ENCODE measurements at places on chromosomes 1 and 21.

- no peak for DNase-seq
Observed at GRCh38 chr21:43805275-43805800, 16.0 kb downstream of the RRP1 start.

DNA sequence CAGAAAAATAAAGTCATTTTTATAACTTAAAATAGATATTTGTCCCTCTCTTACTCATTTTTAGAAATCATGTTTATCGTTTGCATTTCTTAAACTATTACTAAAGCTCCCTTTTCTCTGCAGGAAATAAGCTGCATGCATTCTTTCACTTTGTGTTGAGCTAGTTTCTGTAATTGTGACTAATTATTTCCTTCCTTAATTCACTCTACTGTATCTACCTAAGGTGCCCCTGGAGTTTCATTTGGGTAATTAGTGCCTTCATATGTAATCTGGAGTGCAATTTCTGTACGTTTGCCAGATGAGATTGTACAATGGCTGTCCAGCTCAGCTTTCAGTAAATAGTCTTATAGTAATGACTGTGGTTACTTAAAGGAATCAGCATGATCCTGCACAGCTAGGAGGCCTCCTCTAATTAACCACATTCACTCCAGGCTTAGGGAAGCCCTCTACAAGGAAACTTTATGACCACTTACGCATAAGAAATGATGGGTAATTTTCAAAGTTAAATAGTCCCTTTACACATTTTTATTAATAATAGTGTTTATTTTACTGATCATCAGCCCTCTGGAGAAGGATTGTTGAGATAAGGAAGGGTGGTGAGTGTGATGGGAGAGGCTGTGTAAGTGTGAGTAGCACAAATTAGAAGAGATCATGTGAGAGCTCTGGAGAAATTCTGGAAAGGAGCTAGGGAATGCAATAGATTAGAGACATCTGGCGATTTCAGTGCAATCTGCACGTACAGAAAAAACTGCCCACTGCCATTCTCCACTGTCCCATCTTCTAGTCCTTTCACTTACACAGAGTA lies 86.8 kb downstream of the LRRC8C start:
- DNase-seq: no peak

DNA sequence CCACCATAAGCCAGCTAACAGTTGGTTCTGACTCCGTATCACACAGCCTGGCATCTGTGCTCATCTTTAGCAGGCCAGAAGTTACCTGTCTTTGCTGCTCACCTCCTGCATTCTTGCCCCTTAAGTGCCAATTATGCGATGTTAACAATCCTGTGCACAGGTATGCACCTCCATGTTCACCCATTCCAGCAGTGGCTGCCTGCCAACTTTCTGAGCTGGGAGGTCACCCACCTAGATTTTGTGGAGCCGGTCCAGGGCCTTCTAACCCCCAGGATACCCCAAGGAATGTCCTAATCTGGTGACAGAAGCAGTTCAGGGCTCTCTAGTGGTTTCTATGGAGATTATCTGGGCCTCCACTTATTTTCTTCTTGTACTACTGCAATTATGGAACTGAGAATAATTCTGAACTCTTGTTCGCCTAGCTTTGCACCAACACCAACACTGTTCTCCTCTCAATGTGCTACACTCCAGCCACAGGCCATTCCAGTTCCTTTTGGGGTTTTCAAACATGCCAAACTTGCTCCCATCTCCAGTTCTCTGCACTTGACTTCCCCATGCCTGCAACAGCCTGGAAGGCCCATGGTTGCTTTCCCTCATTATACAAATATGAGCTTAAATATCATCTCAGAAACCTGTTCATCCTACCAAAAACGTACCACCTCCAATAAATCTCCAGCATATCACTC lies 9.0 kb downstream of the BCAR3 start:
- DNase-seq: no peak

- DNase-seq: no peak
Observed at GRCh38 chr1:228743405-228743804, 8.1 kb downstream of the RHOU start.

GRCh38 chr1:21663951-21664805 lies 5.0 kb downstream of the RAP1GAP start:
- DNase-seq: no peak

- DNase-seq: no peak
Observed at GRCh38 chr1:43522776-43523480, 7.8 kb upstream of the PTPRF start.

DNA sequence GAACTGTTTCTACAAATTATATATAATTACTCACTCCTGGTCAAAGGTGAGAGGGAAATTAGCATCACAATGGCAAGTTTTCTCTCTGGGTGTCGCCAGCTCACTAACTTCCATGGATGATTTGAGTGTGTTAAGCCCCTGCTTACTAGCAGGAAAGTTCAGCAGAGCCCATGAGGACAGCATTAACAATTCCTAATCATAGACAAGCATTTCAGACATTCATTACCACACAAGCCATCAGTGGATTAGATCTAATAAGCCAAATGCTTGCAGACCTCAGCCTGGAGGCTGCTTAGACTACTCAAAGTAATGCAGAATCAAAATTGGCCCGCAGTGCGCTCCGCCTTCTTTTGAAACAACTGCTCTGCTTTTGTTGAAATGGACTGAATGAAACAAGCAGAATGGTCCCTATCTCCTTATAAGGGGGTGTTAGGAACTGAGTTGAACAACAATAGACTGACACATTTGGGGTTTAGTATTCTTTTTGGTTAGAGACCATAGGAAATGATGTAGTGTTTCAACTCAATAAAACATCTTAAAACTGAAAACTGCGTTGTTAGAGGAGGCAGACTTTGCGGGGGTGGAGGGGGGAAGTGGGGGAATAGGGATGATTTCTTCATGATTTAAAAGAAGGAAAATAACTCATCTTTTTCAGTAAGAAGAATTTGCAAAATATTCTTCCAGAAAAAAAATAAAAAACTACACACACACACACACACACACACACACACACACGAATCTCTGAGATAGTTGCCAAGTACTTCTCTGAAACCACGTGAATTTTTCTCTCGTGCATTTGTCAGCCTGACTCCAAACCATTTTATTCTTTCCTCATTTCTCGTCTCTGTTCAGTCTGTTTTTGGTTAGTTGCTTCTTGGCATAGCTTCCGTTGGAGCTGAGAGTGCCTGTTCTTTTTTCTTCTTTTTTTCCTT lies 54.6 kb downstream of the GORAB start:
- no peak for DNase-seq

- DNase-seq: no peak
Observed at GRCh38 chr21:29267666-29268065, 31.1 kb upstream of the BACH1 start.

DNA sequence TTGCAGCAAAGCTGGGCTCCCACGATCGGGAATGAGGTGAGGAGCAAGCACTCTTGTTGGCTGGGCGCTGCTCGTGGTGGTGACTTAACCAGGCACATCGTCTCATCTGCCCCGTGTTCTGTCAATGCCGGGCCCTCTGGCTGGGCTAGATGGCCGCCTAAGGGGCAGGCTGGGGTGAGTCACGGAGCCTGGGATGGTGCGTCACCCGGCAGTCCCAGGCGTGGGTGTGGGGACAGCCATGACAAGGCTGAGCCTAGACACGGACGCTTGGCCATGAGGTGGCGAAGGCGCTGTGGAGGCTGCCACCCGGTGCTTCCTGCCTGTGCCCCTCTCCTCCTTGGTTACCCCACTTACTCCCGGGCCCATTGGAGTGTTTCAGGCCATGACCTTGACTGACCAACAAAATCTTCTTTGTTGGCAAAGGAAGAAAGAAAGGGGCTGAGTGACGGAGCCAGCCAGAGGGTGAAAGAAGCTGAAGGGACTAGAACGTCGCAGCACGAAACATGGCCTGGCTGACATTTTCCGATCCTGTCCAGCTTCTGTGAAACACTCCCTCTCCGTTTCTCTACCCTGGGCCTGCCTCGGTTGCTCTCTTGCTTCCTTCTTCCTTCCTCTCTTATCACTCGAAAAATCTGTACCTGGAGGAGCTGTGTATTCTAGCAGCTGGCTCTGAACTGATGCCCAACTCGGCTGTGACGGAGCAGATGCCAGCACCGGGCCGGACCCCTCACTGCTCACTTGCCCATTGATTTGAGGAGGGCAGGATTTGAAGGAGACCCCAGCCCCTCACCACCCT lies 596 bp downstream of the CD247 start:
- no peak for DNase-seq

GRCh38 chr1:171226747-171227370 lies 21.4 kb upstream of the FMO1 start:
- DNase-seq: peak; percentile 25

- peak; percentile 33 for DNase-seq
Observed at GRCh38 chr21:29072873-29073221, 601 bp downstream of the CCT8 start.

- DNase-seq: no peak
Observed at GRCh38 chr1:226447932-226448665, 40.2 kb upstream of the PARP1 start.

- DNase-seq: no peak
Observed at GRCh38 chr21:42348762-42349161, 2.0 kb downstream of the TFF2 start.

- no peak for DNase-seq
Observed at GRCh38 chr1:234103198-234103597, 198.7 kb downstream of the SLC35F3 start.

GRCh38 chr21:23853796-23854379 lies 1753.4 kb downstream of the MRPL39 start:
- DNase-seq: no peak

GRCh38 chr1:221725735-221726672 lies 15.9 kb downstream of the DUSP10 start:
- DNase-seq: no peak

DNA sequence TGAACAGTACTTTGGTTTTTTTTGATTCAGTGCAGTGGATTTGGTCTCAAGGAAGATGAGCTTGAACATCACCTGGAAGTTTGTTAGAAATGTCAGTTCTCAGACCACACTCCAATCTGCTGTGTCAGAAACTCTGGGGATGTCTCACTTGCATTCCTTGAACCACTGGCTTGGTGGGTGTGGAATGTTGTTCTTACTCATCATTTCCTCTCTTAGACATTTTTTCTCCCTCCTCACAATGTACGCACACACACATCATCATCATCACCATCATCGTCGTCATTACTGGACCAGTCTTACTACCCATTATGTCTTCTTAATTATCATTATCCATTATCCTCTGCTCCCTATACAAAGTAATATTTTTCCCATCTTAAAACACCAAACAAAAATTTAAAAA lies 91.9 kb upstream of the KCNK2 start:
- DNase-seq: no peak

GRCh38 chr1:38341694-38342093 lies 295.1 kb upstream of the POU3F1 start:
- no peak for DNase-seq

DNA sequence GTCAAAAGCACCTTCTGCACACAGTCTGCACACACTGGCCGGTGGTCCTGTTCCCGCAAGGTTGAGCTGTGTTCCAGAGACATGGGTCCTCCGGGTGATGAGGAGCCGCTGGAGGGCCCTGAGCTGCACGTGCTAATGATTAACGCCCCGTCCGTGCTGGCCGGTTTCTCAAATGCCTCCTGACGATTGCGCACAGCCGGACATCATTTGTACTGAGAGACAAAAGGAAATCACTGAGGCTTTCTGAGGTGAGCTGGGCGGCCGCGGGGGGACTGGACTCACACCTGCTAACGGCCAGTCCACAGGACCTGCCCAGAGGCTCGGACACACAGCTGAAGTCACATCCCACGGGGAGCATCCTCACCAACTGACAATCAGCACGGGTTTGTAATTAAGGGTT lies 29.2 kb downstream of the POFUT2 start:
- no peak for DNase-seq

- no peak for DNase-seq
Observed at GRCh38 chr1:97693601-97694000, 227.2 kb downstream of the DPYD start.

- no peak for DNase-seq
Observed at GRCh38 chr1:51693419-51694155, 76.7 kb downstream of the OSBPL9 start.

DNA sequence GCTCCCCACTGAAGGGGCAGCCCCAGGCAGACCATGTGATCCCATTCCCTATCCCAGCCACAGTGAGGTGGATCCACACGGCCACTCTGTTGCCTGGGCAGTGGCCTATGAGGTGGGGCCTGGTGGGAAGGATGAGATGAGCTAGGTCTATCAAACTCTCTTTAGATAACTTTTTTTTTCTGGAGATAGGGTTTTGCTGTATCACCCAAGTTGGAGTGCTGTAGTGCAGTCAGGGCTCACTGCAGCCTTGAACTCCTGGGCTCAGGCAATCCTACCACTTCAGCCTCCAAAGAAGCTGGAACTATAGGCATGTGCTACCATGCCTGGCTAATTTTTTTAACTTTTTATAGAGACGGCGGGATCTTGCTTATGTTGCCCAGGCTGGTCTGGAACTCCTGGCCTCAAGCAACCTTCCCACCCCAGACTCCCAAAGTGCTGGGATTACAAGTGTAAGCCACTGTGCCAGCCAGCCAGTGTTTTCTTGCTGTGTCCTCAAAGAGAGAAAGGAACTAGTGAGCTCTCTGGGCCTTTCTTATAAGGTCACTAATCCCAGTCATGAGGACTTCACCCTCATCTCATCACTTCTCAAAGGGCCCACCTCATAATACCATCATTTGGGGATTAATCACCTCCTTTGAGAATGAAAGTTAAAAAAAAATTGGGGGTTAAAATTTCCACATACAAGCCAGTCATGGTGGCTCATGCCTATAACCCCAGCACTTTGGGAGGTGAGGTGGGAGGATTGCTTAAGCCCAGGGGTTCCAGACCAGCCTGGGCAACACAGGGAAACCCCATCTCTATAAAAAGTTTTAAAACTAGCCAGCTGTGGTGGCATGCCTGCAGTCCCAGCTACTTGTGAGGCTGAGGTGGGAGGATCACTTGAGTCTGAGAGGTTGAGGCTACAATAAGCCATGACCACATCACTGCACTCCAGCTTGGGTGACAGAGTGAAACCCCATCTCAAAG lies 36.6 kb downstream of the H3-3A start:
- DNase-seq: no peak

DNA sequence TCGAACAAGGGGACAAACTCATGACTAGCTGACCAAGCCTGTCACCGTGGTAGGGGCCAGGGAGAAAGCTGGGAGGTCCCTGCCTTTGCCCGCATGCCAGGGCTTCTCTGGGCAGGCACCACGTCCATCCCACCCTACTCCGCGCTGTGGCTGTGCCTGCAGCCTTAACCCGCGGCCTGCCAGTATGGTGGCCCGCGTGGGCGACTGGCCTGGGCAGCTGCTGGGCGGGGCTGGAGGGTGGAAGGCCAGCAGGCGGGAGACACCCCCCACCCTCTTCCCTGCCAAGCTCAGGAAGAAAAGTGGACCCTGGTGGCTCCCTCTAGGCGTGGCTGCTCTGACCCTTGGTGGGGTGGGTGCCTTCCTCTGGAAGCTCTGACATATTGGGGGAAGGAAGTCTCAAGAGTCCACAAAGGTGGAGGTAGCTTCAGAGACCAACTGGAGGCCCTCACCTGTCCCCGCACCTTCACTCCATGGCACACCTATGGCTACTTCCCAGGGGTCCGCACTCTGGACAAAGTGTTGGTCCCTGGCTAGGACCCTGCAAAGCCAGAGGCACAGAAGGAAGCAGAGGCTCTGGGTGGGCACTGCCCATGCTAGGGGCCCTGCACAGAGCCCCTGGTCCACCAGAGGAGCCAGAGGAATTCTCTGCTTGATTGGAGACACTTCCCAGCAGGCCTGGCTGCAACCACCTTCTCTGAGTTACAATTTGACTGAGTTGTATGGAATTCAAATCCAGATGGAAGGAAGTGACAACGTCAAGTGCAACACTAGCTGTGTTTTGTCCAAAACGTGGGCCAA lies 3.3 kb upstream of the SKI start:
- no peak for DNase-seq

- no peak for DNase-seq
Observed at GRCh38 chr1:117672756-117673155, 66.9 kb downstream of the TENT5C start.

- no peak for DNase-seq
Observed at GRCh38 chr21:31374395-31374794, 30.3 kb upstream of the TIAM1 start.

- no peak for DNase-seq
Observed at GRCh38 chr1:57300186-57300585, 123.7 kb downstream of the DAB1 start.
